ENCODE measurements at places on chromosomes 5 and 9.

DNA sequence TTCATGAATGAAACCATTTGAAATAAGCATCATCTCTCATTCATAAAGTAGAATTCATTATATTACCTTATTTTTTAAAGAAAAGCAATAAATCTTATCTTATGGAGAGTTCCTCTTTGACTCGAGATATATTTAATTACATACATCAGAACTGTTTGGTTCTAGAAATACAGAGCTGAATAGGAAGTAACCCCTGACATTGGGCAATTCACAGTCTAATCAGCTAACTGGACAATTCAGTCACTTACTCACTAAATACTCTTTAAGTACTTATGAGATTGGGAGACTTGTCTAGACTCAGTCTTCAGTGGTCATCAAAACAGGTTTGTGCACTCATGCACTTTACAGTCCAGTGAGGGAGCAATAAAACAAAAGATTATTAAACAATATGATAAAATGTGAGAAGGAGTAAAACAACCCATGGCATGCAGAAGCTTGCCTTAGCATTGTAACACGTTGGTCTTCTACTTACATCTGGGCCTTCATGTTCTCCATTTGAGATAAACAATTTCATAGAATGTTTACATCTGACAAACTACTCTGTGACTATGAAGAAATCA is 11.5 kb upstream of the FBXO38 start:
- DNase-seq: no peak

DNA sequence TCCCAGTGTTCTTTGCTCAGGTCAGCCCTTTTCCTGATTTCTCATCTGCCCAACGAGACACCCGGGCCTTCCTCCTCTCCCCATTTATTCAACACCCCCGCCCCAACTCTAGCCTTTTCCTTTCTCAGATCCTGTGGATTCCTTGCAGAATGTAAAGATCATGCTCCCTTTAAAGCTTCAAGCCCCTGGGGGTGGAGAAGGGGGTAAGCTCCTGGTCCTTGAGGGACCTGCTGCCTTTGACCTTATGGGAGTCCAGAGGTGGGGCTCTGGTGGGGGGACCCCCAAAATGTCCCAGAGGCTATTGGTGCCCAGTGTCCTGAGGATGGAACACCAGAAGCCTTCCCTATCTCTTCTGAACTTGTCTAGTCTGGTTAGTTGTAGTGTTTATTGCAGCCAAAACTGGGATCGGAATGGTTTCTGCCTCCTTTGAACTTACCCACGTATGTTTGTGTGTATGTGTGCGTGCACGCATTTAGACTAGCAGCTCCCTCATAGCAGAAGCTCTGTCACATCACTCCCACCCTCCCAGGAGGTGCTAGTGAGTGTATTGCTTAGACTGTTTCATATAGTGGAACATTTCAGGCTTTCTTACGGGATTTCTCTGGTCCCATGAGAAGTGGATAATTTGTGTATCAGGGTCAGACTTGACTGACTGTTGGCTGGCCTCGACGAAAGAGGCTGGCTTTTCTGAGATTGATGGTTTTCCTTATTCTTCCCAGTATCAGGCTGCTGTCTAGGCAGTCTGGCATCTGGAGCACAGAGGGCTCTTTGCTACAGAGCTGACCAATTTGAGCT is 1.1 kb downstream of the GALNT10 start:
- DNase-seq: no peak

DNA sequence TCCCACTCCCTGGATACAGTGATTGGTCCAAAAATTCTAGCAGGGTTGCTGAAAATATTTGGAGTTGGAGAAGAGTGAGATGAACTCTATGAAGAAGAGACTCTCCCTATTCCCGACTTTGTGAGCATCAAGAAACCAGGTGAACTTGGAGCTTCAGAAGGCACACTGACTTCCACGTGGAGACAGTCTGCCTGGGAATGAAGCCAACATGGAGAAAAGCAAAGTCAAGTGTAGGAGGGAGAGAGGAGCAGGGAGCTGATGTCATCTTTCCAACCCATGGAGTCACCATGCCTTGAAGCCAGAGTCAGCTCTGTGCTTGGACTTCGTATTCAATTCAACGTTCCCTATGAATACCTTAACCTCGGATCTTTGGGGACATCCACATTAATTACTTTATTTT is 125.1 kb downstream of the NPR3 start:
- DNase-seq: no peak

GRCh38 chr5:59746241-59746765 is 147.2 kb downstream of the PDE4D start:
- no peak for DNase-seq

GRCh38 chr9:130607640-130608420 is 28.5 kb downstream of the FUBP3 start:
- no peak for DNase-seq

DNA sequence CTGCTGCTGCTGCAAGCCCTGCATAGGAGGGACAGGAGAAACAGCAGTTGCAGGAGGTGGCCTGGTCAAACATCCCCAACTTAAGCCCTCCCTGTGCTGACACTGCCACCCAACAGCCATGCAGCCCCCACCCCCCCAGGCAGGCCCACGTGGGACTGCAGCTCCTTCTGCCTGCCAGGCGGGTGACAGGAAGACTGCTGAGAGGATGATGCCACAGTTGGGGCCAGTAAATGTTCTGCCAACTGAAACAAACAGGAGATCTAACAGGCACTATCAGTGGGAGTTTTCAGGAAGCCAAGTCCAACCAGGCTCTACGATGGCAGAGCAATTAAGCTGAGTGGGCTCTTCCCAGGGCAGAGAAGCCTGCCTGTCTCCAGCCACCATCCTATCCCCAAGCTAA is 31.1 kb downstream of the DIRAS2 start:
- no peak for DNase-seq

DNA sequence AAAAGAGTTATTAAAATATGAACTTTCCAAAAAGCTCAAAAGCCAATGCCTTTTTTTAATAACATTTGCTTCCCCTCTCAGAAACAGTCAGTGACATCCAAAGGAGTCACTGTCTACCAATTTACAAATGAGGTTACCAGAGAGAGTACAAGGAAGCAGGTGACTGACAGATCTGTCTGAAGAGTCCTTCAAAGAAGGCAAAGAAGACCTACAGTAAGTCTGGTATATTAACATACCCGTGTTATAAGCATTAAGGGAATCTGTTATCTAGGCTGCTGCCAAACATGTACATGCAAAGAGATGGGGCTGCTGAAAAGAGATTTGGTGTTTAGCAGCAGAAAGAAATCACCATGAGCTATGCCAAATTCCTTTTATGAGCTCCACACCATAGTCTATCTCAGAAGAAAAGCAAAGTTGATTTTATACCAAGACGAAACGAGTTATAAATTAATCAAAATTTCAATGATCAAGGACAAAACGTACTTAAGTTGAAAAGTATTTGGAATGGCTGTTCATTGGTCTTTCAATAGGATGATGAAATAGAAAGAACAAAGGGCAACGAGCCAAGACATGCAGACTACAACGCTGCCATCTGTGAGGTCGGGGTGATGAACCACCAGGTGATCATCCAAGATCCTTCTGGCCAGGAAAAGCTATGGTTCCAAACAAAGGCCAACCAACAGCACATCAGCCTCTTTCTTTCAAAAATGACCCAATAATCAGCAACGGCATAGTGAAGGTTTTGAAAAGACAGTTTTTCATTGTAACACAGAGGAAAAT is 8.1 kb downstream of the PRELID2 start:
- no peak for DNase-seq

DNA sequence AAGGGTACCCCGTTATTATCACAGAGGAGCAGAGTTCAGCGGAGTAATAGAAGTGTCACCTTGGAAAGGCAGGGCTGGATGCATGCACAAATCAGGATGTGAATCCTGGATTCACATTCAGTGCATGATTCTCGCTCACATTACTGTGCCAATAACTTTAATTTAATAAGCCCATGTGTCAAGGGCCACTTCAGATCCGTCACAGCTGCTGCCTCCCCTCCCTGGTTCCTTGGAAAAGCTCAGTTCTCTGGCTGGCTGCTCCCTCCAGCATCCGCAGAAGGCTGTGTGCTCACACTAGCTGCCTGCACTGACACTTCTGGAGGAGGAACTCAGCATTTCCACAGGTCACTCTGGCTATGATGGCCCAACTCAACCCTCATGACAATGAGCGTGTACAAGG is 256.8 kb upstream of the ADAMTS16 start:
- DNase-seq: no peak

DNA sequence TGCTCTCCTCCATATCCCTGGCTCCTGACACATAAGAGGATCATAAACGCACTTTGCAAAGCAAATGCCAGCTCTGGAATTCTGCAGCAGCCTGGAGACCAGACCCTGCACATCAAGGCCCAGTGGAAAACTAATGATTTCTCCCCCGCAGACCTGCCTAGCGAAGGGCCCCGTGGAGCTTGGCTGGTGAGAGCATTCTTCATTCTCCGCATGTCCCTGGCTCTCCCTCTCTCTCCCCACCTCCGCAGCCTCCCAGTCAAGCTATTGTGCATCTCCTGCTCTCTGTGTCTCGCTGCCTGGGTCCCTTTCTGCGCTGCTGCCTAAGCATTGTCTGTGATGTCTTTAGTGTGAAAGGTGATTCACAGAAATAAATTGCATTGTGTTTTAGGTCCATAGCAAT is 46.7 kb downstream of the GRIA1 start:
- DNase-seq: no peak

- no peak for DNase-seq
These were observed 46.8 kb upstream of the RNU6ATAC start for GRCh38 chr9:134210908-134211810.

DNA sequence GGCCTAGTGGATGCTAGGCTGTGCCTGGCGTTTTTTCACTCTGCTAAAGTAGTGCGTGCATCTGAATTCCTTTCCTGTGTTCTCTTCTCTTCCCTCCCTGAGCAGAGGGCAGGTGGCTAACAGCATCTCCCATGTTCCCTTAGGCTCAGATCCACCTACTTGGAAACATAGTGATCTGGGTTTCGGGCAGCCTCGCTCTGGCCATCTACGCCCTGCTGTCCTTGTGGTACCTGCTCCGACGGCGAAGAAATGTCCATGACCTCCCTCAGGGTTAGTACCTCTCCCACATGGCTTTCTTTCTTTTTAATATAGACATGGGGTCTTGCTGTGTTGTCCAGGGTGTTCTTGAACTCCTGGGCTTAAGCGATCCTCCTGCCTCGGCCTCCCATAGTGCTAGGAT is 9.9 kb downstream of the UCK1 start:
- no peak for DNase-seq

- no peak for DNase-seq
These were observed 233.8 kb downstream of the SEMA6A start for GRCh38 chr5:116340799-116341198.

DNA sequence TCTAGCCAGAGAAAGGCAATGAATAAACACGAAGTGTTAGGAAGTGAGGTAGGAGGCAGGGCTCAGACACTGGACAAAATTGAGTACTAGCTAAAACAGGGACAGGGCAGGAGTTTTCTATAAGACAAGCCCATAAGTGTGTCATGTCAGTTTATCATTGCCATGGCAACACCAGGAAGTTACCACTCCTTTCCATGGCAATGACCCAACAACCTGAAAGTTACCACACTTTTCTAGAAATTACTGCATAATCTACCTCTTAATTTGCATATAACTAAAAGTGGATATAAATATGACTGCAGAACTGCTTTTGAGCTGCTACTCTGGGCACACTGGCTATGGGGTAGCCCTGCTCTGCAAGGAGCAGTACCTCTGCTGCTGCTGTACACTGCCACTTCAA is 442.5 kb upstream of the COX7C start:
- no peak for DNase-seq

GRCh38 chr5:179825655-179826182 is 5.0 kb downstream of the SQSTM1 start:
- DNase-seq: no peak

DNA sequence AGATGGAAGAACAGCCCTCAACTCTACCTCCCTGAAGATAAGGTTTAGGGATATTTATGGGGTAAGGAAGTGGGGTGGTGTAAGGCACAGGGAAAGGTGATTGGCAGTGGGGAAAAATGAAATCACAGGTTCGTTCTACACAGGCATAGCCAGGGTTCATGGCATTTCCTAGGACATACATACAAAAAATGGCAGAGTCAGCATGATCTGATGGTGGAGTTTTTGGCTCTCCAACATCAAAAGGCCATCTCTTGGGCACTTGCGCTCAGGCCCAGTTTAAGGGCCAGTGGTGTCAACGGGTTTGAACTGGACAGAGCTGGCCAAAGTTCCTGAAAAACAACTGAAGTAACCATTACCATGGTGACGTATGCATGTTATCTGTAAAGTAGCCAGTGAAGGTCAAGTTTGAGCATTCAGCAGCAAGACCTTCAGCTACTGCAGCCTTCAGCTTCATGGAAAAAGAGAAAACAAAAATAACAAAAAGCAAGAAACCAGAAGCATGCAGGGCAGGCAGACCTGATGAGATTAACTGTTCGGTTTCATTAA is 92.8 kb downstream of the SMARCA2 start:
- no peak for DNase-seq

- DNase-seq: no peak
These were observed 28.7 kb downstream of the GFRA3 start for GRCh38 chr5:138245717-138246116.

DNA sequence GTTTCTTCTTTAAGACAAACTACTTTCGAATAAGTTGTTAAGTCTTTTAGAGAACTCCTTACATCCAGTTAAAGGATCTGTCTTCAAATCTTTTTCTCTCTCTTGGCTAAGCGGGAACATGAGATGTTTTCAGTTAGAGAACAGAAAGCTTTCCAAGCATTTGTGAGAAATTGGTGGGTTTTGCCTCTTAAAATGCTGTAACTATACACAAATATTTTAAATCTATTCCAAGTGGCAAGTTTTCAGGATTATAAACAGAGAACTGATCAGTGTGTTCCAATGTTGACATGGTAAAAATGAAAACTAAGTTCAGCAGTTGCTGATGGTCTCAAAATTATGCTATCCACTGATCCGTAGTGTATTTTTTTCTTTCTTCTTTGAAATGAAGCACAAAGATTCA is 100.4 kb downstream of the EBF1 start:
- DNase-seq: no peak

DNA sequence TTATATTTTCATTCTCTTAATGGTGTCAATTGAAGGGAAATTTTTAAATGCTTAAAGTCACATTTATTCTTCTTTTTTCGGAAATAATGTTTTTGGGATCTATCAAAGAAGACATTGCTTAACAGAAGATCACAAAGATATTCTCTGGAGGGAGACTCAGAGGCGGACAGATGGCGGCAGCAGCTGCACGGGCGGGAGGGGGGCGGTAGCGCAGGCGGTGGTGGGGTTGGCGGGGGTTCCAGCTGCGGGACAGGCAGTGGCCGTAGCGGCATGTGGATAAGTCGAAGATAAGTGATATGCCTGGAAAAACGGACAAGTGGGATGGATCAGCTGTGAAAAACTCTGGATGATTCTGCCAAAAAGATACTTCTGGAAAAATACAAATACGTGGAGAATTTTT is 31.6 kb upstream of the ZDHHC11B start:
- no peak for DNase-seq

- no peak for DNase-seq
These were observed 31.7 kb upstream of the GNA14 start for GRCh38 chr9:77679661-77680368.

- no peak for DNase-seq
These were observed 92.2 kb downstream of the KLF4 start for GRCh38 chr9:107397076-107398044.

Measured in stimulated activated CD8-positive, alpha-beta memory T cell treated with anti-CD3 and anti-CD28 coated beads, Interleukin-15, amount 100 ng/mL, for 48 hours (primary cell).